Caco-2 (cell line): ENCODE measurements at places on chromosomes 3 and 15. TPM values are rescaled to one million over a fixed set of nuclear protein-coding genes. Genes with fewer than 3 reads are reported as not detected.

DNA sequence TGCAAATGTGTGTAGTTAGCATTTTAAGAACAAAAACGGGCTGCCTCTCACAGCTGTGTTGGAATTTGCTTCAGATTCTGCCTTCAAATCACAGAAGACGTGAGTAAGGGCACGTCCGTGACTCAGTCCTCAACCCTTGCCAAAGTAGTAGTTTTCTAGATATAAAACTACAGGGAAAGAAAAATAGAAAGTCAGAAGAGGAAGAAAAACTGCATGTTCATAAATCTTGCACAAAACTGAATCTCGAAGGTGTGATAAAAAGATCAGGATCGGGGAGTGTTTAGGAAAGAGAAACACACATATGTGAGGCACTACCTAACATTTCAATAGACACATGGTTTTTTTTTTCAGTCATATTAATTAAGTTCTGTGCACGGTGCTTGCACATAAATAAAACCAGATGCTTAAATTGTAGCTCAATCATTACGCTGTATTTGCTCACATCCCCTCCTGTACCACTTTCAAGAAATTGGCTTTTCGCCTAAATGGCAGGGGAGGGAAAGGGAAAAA lies 71.7 kb downstream of the P3H2 start:
- H3K27ac ChIP-seq = no peak overlapping the region
- H3K4me3 ChIP-seq = no peak overlapping the region
- DNase-seq = no peak
- no peaks in the 10 kb centered on the region for H3K27me3 ChIP-seq

The GOLGA6L9 gene
- total RNA-seq = 3.6 and 4.1 TPM in 2 replicates

DNA sequence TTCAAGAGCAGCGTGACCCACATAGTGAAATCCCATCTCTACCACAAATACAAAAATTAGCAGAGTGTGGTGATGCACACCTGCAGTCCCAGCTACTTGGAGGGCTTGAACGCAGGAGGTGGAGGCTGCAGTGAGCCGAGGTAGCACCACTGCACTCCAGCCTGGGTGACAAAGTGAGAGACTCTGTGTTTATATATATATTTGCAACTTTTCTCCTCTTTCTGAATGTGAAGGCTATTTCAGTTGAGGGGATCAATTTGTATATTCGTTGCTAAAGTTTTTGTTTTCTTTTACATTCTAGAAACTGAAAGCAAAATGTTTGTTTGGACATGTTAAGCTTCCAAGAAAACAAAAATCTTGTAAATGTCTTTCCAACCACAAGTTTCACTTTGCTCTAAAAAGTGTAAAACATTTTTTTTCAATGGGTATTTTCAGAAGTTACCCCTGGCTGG lies 29.8 kb upstream of the FAM98B start:
- no peak overlapping the region for H3K4me3 ChIP-seq
- no peaks in the 10 kb centered on the region for H3K27me3 ChIP-seq
- no peaks in the 10 kb centered on the region for H3K36me3 ChIP-seq
- no peak for DNase-seq
- no peak overlapping the region for H3K27ac ChIP-seq

DNA sequence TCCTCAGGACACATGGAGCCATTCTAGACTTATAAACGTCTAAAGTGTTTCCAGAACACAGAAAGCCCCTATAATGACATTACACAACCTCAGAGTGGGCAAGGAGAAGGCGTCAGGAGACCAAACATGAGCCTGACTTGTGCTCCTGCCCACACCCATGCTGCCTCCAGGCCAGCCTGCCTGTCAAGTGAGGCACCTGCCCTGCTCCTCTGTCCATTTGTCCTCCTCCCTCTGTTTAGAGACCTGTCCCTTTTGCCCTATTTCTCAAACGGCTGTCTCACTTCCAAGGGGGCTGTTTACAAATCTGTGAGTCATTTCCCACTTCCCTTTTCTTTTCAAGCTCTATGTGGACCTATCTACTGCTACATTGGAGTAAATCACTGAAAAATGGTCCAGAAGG lies 21.0 kb downstream of the ZDHHC3 start:
- no peak overlapping the region for H3K4me3 ChIP-seq
- no peak overlapping the region for H3K27ac ChIP-seq
- no peaks in the 10 kb centered on the region for H3K4me1 ChIP-seq
- H3K36me3 ChIP-seq = no peaks in the 10 kb centered on the region; the same call in 1 of the 2 replicates
- no peaks in the 10 kb centered on the region for H3K27me3 ChIP-seq

The NOX5 gene
- 0.05 TPM in 1 of 2 replicates, not detected in the other for total RNA-seq

- no peaks in the 10 kb centered on the region for H3K4me1 ChIP-seq
- peak; percentile 15 for DNase-seq
- no peak overlapping the region for H3K27ac ChIP-seq
- no peak overlapping the region for H3K4me3 ChIP-seq
Measured at GRCh38 chr3:69948246-69948862, 51.2 kb upstream of the SAMMSON start.

The SLCO2A1 gene
- 2.2 and 2.5 TPM in 2 replicates for total RNA-seq

- no peaks in the 10 kb centered on the region for H3K36me3 ChIP-seq
- H3K4me3 ChIP-seq = no peak overlapping the region
- no peak for DNase-seq
- H3K4me1 ChIP-seq = no peaks in the 10 kb centered on the region
- no peaks in the 10 kb centered on the region for H3K27me3 ChIP-seq
Measured at GRCh38 chr3:119762876-119763275, 19.0 kb upstream of the NR1I2 start.

The SLC28A2 gene
- 0.11 and 0.14 TPM in 2 replicates for total RNA-seq

GRCh38 chr15:101043011-101043410 lies 123.9 kb downstream of the LRRK1 start:
- no peak overlapping the region for H3K4me3 ChIP-seq
- H3K27me3 ChIP-seq = no peaks in the 10 kb centered on the region
- H3K36me3 ChIP-seq = no peaks in the 10 kb centered on the region
- H3K27ac ChIP-seq = no peak overlapping the region
- no peak for DNase-seq
- H3K4me1 ChIP-seq = no peaks in the 10 kb centered on the region
